Left kidney (tissue), 8 donors: ENCODE measurements at places on chromosomes 7 and 10. TPM values are rescaled to one million over a fixed set of nuclear protein-coding genes. Genes with fewer than 3 reads are reported as not detected.

BTBD16 gene
- 1.4 TPM for polyA plus RNA-seq

DNA sequence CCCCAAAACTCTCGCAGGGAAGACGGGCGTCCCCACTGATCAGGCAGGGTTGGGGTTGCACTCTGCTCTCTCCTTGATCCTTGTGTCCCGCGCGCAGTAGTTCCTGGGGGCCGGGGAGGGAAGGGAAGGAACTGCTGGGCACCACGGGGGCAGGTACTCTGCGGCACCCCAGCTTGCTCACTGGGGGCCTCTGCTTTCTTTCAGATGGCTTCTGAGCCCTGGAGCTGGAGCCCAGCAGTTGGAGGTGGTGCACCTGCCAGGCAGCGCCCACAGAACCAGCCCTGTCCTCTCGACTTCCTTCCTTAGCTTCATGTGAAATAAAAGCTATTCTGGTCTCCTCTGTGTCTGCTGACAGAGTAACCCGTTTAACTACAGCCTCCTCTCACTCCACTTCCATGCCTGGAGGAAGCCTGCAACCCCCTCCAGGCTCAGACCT, 12.2 kb downstream of the PLAC9 start:
- no peak for DNase-seq

- no peak for DNase-seq
Observed at GRCh38 chr7:125118444-125118843, 188.8 kb upstream of the POT1 start.

DNA sequence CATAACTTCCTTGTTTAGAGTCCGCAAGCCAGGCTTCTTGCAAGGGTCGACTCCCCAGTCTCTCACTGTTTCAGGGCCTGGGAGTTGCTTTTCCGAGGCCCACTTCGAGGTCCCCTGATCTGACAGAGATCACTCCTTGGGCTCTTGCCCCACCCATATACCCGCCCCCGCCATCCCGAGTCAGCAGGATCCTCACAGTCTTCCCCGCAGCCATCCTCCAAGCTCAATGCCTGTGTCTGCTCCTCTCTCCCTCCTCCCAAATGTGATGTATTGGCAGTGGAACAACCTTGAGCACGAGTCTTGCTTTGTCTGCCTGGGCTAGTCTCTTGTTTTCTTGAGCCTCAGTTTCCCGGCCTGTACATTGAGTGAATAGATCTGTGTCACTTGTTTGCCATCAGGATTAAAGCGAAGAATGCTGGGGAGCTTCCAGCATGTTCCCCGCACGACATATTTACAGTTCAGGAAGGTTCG, 2.4 kb upstream of the HMX2 start:
- DNase-seq, result no peak

ECHDC3 gene
- 11.0 TPM for polyA plus RNA-seq

DNA sequence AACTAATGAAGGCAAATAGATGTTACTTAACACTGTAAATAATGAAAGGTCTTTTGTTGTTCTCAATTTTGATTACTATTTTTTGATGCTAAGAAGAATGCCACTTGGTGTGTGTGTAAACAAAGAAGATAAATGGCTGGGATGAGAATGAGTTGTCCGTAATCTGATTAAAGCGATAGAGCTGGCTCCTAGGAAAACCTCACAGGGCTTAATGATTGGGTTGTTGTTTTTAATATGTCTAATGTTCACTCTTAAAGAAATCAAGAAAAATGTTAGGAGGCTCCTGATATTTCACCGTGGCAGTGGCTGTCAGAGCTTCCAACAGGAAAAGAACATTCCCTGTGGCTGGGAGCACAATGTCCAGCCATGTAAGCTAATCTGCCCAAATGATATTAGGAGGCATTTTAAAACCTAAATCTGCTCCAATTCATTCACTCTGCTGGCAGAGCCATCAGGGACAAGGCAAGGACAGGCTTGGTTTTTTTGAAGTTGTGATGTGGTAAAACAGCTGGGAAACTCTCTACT, 243.9 kb downstream of the SNX10 start:
- DNase-seq, result no peak

DDC gene
- polyA plus RNA-seq, result 76.2 TPM

GRCh38 chr7:157010588-157011332, at the start of gene MNX1:
TSS of gene MNX1 (minus strand) at chr7:157010663. CDS start at chr7:157010350, 313 bp downstream.
- DNase-seq, result peak; percentile 57

GRCh38 chr7:147519062-147519461, 1071.5 kb upstream of the C7orf33 start:
- no peak for DNase-seq

DNA sequence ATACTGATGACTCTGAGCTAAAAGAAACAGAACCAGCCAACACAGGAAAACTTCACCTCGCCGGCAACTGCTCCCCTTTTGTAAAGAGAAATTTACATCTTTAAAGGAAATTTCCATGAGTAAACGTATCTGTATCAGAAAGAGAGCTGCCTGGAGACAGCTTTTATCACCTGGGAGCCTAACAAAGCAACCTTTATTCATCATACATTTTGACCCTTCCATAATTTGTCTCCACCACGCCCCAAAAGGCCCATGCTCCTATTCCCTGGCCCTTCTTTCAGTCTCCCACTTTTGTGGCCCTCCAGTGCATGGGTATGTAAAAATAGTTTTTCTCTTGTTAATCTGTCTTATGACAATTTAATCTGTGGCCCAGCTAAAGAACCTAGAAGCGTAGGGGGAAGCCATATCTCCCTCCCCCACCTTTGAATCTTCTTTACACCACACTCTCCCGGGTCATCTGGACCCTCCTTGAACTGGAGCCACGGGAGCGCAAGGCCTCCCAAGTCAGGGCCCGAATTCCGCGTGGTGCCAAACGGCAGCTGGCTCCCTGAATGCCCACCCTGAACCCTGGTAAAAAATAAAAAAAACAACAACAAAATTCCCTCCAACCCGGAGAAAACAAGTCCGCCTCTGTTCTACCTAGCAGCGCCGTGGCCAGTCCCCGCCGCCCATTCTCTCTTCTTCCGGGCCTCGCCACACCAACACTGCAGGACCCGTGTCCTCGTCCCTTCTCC, 15.4 kb upstream of the FKBP9 start:
- DNase-seq, result no peak

CDK13 gene
- polyA plus RNA-seq, result 87.4 TPM

DNA sequence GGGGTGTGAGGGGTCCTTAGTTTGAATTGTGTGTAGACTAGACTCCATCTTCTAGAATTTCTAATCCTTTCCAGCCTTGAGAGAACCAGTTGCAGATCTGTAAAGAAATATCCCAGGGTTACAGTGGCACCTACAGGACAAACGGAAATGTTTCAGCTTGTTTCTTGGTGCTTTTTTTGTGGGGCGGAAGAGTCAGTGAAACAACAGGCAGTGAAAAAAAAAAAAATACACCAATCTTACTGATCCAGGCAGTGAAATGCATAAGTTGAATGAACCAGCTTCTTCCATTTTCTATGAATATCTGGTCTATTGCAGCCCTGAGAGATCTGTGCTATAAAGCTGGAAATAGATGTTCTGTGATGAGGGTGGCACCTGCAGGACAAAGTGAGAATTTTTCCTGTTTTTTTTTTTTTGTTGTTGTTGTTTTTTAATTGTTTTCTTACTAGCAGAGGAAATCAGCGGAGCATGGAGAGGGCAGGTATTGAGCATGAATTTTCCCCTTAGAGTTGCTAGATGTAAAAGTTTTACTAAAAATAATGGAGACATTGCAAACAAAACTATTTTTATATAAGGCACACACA, 81.9 kb upstream of the DYNC1I1 start:
- DNase-seq, result peak; percentile 68

DNA sequence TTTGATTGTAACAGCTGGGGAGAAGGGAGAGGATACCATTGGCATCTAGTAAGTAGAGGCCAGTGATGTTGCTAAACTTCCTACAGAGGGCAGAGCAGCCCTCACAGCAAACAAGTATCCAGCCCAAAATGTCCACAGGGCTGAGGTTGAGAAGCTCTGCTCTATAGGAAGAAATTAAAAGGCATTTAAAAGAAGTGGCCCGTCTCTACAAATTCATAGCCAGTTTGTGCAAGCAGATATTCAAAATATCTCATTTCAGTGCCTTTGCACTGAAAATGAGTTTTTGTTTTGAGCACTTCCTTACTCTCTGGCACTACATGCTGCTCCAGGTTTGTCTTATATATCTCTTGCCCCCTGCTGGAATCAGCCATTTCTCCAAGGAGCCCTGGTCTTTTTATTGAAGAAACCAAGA, 330.0 kb downstream of the BBS9 start:
- peak; percentile 36 for DNase-seq

- DNase-seq, result no peak
Observed at GRCh38 chr10:30059209-30060107, at the start of gene JCAD. TSS of gene JCAD (minus strand) at chr10:30059586. CDS start at chr10:30047812, 11,774 bp downstream.

DNA sequence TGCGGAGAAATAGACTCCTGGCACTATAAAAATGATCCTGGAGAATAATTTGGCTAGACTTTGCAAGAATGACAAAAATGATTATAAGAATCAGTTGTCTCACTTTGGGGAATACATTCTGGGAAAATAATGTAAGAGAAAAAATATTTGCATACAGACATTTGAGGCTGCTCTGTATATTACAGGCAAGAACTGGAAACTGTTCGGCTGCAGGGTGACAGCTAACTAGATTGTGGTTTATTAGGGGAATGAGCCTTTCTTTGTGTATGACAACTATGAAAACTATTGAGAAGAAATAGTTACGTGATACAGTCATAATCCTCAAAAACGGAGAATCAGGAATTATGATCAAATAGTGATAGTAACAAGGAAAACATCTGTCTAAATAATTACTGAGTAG, 8.6 kb downstream of the TRIM56 start:
- DNase-seq, result no peak

TUBB8 gene
- polyA plus RNA-seq, result 1.1 TPM

IKZF1 gene
- 1.3 TPM for polyA plus RNA-seq

DNA sequence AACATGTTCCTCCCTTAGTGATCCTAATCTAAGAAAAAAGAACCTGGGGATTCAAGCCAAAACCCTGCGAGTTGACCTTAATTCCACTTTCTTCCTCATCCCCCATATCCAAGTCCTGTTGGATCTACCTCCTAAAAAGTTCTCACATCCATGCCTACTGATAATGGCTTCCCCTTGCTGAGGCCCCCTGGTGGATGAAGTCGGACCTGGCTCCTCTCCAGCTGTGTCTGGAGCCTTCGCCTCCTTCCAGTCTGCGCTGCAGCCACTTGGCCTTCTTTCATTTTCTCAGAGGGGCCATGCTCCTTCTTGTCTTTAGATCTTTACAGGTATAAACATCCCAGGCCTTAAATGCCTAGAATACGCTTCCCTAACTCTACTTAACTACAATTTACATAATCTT, 8.1 kb downstream of the PDE1C start:
- DNase-seq, result no peak

DNA sequence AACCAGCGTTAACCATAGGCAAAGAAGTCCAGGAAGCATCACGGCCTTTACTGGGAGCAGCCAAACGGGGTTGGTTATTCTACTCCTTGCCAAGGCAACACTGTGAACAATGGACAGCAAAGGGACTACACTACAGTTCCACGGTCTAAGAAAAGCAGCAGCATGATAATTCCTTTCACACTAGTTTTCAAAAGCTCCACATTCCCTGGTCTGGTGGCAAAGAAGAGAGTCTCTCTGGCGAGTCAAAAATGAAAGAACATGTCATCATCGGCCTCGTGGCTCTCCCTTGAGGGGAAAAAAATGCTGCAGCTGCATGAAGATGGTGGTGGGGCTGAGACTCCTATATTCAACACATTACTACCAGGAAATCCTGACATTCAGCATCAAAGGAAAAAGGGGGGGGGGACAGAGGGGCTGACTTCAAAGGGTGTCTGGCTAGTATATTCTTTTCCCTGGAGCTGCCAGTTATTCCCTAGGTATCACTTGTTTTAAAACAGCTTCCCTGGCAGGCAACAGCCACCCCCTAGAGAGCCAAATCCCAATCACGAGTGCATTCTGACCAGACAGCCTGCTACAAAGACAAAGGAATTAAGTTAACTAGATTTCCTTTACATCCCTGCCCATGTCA, 49.1 kb downstream of the SLC37A3 start:
- no peak for DNase-seq

CFAP46 gene
- polyA plus RNA-seq, result 7.4 TPM

DNA sequence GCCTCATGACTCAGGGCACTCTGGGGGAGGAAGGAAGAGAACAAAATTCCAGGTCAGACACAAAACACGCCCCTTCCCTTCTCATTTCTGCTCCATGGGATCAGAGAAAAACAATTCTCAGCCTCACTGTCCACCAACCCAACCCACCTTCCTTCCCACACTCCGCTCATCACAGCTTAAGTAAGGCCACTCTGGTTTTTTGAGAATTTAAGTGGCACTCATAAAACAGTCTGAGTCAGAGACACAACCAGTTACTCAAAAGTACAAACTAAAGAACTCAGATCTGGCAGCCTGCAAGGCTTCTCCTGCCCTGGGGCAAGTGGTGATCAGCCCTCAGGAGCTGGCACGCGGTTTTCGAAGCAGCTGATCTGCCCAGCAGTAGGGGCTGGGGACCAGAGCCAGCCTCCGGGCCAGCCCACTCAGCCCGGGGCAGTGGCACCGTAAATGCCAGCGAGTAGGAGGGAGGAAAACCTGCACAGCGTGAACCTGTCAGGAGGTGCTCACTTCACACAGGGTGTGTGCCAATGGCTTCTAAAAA, 39.1 kb upstream of the ABLIM1 start:
- DNase-seq, result no peak

DPYSL4 gene
- 16.3 TPM for polyA plus RNA-seq

ITPRID1 gene
- not detected for polyA plus RNA-seq

- no peak for DNase-seq
Observed at GRCh38 chr7:158411232-158411950, 176.2 kb downstream of the PTPRN2 start.

RAMP3 gene
- polyA plus RNA-seq, result 8.2 TPM

GBX1 gene
- 0.22 TPM for polyA plus RNA-seq

GRCh38 chr7:1092806-1093501, 5.0 kb downstream of the GPER1 start:
- DNase-seq, result no peak

- DNase-seq, result no peak
Observed at GRCh38 chr7:152158801-152159587, 133.5 kb downstream of the GALNT11 start.

DNA sequence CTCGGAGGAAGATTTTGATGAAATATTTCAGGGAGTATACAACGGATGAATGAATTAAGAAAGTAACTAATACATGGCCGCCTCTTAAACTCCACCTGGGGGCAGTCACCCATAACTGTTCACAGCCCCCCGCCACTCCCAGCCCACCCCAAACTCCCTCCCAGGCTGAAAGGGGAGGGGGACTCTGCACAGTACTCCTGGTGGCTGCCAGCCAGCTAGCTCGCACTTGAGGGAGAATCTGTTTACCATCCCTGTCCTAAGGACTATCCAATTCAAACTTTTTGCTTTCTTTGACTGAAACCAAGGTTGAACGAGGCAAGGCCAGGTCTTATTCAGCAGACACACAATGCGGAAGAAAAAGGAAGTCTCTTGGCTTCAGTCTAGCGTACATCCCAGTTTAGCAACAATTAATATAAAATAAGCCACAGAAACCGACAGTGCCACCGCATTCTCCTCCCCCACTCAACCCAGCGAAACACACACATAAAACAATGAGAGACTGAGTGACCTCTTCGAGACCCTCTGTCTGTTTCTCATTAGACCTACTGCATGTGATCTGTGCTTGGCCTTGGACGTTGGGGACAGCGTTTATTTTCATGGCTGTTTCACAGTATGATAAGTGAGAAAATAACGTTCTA, 219.5 kb downstream of the GLI3 start:
- no peak for DNase-seq
